ENCODE measurements at places on chromosomes 5 and 9.

DNA sequence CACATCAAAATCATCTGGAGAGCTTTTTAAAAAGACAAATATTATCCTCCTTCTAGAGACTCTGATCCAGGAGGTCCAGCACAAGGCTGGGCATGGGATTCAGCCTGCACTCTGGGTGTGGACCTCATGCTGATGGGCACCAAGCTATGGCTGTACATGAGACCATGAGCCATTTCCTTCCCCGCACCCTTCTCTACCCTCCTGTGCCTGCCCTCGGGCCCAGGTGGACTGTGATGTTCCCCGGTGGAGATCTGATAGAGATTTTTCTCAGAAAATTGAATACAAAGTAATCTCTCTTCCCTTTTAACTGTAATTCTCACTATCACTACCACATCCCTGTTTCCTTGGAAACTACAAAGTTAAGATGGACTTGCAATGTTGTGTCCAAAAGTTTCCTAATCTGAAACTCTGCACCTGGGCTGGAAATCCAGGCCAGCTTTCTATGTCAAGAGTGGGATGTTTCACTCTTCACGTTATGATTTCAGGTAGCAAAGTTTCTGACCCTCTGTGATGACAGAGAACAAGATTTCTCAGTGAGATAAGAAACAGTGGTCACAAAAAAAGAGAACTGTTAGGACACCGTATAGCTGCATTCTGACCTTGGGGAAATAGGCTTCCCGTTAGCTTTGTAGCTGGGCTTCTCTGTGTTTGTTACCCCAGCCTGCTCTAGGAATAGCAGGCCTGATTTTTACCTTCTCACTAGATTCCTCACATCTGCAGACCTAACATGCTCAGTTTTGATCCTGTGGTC, 11.5 kb downstream of the SFXN1 start:
- no peak for DNase-seq

- no peak for DNase-seq
Observed at GRCh38 chr9:115629879-115630840, 512.2 kb upstream of the TNC start.

DNA sequence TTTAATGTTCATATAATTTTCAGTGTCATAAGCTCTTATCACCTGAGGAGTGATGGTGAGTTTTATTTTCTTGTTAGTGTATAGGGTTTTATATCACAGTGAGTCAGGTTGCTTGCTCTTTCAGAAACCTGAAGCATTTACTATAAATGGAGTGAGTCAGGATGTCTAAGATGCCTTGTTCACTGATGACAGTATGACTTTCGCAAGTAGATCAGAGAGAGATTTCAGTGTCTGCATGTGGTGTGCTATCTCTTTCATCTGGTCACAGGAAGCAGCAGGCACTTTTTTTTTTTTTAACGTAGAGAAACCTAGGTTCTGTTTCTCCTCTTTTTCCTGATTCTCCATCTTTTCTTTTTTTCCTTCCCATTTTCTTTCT, 237.1 kb downstream of the DMRTA1 start:
- DNase-seq: no peak

DNA sequence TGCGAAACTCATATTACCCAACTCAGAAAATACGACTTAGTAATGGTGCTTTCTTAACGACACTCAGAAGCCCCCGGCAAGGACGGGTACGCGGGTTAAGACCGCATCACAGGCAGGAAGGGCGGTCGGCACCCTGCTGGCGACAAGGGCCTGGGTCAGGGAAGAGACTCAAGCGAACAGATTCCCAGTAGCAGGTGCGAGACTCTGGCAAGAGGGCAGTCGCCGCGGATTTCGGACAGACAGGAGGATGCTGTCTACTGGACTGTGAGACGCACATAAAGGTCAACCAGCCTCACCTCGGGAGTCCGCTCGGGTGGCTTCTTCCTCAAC, 398 bp downstream of the RAPGEF6 start:
- peak; percentile 75 for DNase-seq

GRCh38 chr9:132744881-132745755, 74.9 kb downstream of the GTF3C4 start:
- no peak for DNase-seq

- DNase-seq: no peak
Observed at GRCh38 chr5:52859628-52860027, 71.9 kb downstream of the ITGA1 start.

DNA sequence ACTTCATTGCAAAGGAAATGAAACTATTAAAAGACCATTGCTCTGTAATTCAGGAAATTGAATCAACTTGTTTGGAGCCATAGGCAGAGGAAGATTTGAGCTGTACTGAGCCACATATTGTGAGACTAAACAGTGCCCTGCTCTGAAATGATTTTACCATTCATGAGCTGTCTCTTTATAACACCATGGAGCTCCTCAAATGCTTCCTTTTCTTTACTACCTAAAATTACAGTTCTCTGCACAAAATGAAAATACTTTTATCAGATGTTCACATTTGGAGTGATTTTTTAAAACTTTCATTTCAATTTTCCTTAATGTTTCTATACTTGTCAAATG, 97.9 kb downstream of the NLN start:
- DNase-seq: no peak

GRCh38 chr5:132466433-132467286, 23.9 kb downstream of the IRF1 start:
- DNase-seq: peak; percentile 97

GRCh38 chr5:60634051-60634450, 65.9 kb downstream of the DEPDC1B start:
- peak; percentile 6 for DNase-seq

- DNase-seq: no peak
Observed at GRCh38 chr5:143977891-143978461, 166.0 kb downstream of the HMHB1 start.

- no peak for DNase-seq
Observed at GRCh38 chr9:135551031-135551430, 5.1 kb downstream of the OBP2A start.

DNA sequence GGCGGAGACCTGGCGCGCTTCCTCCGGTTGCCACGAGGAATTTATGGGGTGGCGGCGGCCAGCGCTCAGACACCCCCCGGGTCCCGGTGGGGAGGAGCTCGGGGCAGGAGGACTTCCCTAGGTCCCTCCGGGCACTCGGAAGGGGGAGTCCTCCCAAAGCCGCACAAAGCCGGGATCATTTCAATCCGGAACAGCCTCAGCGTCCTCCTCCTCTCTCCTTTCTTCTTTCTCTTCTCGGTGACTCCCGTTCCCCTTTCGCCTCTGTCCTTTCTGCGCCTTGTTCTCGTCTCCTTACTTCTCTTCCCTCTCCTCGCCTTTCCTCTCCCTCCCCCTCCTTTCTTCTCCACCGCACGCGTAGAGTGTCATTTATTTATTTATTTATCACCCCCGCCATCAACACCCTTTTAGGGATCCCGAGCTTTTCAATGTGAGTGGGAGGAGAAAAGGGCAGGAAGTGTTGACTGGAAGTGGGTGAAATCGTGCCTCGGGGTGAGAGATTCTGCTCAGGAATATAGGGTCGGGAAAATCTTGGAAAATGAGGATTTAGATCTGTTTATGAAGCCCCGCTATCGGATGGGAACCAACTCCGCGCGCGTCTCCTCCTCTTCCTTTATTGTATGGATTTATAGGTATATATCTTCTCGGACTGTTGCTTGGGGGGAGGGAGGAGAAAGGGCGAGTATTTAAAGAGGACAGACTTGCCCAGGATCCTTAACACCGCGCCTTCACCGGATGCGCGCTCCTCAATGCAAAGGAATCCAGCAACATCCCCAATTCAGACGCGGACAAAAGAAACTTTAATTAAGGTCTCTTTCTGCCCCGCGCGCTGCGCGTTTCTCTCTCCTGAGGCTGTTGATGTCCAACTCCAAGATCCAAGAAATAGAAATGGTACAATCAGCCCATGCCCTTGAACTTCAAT, 2.0 kb upstream of the ZNF462 start:
- DNase-seq: no peak

DNA sequence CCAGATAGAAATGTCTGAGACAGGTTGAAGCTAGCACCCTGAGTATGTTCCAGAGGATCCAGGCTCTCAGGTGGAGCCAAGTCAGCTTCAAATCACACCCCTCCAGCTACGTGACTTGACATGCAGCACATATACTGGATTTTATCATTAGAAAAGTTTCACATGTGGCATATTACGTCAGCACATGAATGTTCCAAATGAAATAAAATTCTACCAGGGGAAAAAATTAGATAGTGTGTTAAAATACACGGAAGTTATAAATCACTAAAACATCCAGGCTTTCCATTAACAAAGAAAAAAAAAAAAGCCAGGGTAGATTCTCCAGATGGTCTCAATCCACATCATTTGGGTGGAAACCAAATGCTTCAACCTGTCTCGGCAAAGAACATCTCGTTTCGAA, 251.6 kb downstream of the MPDZ start:
- DNase-seq: no peak

GRCh38 chr5:73895471-73895870, 269.5 kb downstream of the ARHGEF28 start:
- no peak for DNase-seq

- DNase-seq: no peak
Observed at GRCh38 chr5:158754018-158754514, 345.6 kb downstream of the EBF1 start.

GRCh38 chr5:73900566-73900965, 274.6 kb downstream of the ARHGEF28 start:
- no peak for DNase-seq

DNA sequence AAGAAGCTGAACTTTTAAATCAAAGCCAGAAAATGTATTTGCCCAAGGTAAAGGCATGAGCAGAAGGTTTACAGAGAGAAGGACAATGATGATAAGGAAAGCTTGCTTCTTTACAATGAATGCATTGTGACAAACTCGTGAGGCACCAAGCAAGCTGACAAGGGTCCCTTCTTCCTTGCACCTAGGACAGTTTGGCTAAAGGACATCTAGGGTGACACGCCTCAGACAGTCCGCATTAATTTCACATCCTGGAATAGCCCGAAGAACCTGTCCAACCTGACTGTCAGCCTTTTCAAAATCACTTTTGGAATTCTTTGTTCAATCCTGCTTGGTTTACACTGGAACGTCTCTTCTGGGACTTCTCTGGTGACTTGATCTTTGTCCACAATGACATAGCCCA, 146.4 kb upstream of the MAP3K1 start:
- DNase-seq: no peak

- DNase-seq: no peak
Observed at GRCh38 chr5:44332285-44332971, 56.8 kb downstream of the FGF10 start.

- DNase-seq: no peak
Observed at GRCh38 chr9:4081956-4082355, 217.9 kb downstream of the GLIS3 start.

GRCh38 chr5:172544371-172545095, 90.2 kb upstream of the SH3PXD2B start:
- DNase-seq: no peak

DNA sequence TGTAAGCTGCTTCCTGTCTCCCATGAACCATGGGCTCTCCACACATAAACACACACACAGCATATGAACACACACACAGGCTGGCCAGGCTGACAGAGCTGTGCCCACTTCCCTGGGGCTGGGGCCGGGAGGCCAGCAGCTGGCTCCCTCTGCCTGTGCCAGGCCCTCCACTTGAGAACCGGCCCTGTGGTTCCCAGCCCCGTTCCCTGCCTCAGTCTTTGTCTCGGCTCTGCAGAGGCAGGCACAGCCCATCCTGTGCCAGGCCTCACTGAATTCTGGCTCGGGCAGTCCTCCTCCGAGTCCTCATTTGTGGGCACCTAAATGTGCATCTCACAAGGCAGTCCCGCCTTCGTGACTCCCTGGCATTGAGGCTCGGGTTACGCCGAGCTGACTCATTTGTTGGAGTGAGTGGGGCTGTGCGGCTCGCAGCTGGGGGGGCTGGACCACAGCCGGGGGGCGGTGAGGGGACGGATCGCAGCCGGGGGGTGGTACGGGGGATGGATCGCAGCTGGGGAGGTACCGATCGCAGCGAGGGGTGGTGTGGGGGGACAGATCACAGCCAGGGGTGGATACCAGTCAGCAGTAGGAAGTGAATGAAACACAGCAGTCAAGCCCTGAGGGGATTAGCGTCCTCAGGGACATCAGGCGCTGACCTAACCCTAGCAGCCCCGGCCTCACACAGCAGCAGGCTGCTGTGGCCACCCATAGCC, 72.3 kb downstream of the PSMB7 start:
- no peak for DNase-seq

GRCh38 chr5:133510634-133511262, 101.6 kb downstream of the FSTL4 start:
- DNase-seq: no peak

GRCh38 chr5:148864113-148864841, 37.9 kb downstream of the ADRB2 start:
- no peak for DNase-seq

DNA sequence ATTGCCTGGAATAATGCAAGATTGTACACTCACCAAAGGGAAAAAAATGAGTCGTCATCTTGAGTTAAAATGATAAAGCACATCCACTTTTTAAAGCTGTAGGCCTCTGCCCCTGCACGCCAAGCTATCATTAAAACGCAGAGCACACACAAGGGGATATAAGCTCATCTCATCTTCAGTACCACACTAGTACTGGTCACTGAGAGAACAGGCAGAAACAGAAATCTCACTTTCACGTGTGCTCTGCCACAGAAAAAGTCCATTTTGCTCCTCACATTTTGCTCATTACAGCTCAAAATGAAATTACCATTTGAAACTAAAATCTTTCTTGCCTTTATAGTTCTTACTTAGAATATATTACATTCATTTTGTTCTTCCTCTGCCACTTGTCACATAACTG, 99.2 kb upstream of the SLC30A5 start:
- no peak for DNase-seq

DNA sequence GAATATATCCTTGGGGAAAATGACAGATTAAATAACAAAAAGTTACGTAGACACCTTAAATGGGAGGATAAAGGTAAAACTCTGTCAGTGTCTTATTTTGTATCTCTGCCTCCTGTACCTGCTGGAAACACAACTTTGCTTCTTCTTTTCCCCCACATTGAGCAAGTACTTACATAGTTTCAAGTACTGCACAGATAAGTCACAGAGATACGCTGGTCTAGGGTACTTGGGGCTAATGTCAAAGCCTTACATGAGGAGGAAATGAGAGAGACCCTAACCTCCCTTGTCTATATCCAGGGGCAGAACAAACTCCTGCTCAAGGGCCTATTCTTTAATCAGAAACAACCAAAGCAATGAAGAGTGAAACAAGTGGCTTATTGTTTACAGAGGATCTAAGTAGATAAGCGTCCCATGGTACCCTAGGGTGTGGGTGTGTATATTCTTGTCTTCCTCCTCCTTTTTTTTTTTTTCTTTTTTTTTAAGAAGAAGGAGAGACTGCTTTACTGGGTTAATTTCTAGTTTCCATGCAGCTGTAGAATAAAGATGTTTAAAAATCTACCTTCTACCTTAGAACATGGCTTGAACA, 43.1 kb downstream of the ELL2 start:
- DNase-seq: no peak

DNA sequence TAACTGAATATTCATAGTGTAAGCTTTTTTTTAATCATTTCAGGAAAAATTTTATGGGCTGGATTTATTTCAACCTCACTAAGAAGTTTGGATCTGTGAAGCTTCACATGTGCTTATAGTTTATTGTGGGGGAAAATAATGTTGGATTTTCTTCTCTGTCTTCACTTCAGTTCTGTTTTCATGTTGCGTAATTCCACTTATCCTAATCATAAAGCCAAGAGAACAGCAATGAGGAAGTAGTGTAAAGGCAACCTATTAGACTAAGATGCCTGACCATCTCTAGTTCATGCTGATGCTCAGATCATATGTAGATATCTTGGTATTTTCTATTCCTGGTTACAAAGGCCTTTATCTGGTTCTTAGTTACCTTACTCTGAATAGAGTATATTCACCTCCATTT, 50.0 kb downstream of the CD180 start:
- DNase-seq: peak; percentile 63

- no peak for DNase-seq
Observed at GRCh38 chr5:15031180-15031579, 159.6 kb upstream of the ANKH start.
